ENCODE measurements at places on chromosomes 11 and 22. TPM values are rescaled to one million over a fixed set of nuclear protein-coding genes. Genes with fewer than 3 reads are reported as not detected.

- peak overlapping the region; percentile 30 for H3K27ac ChIP-seq
- H3K36me3 ChIP-seq = no peaks in the 10 kb centered on the region
- no peaks in the 10 kb centered on the region for H3K27me3 ChIP-seq
- peaks cover 6% of the 10 kb centered on the region for H3K4me1 ChIP-seq
These were observed 21.2 kb downstream of the SCGB1A1 start for GRCh38 chr11:62439785-62440602.

Gene CCDC73
- not detected for total RNA-seq

DNA sequence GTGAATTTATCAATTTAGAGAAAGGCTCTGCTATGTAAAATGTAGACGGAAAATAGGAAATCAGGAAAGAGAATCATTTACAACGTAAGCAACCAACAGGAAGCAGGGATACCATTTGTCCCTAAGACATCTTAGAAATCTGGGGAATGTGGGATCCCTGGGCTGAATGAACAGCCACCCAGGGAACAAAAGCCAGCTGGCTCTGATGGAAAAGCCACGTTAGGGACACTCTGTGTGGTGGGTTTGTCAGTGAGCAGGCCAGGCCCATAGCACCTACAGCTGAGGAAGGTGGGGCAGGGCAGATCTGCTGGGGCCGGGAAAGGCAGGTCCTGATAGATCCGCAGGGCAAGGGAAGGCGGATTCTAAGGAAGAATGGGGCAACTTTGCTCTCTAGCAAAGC is 87.1 kb upstream of the CSNK2A3 start:
- H3K36me3 ChIP-seq = no peaks in the 10 kb centered on the region
- H3K27me3 ChIP-seq = no peaks in the 10 kb centered on the region
- H3K4me1 ChIP-seq = peaks cover 14% of the 10 kb centered on the region
- no peak overlapping the region for H3K4me3 ChIP-seq
- DNase-seq = no peak

DNA sequence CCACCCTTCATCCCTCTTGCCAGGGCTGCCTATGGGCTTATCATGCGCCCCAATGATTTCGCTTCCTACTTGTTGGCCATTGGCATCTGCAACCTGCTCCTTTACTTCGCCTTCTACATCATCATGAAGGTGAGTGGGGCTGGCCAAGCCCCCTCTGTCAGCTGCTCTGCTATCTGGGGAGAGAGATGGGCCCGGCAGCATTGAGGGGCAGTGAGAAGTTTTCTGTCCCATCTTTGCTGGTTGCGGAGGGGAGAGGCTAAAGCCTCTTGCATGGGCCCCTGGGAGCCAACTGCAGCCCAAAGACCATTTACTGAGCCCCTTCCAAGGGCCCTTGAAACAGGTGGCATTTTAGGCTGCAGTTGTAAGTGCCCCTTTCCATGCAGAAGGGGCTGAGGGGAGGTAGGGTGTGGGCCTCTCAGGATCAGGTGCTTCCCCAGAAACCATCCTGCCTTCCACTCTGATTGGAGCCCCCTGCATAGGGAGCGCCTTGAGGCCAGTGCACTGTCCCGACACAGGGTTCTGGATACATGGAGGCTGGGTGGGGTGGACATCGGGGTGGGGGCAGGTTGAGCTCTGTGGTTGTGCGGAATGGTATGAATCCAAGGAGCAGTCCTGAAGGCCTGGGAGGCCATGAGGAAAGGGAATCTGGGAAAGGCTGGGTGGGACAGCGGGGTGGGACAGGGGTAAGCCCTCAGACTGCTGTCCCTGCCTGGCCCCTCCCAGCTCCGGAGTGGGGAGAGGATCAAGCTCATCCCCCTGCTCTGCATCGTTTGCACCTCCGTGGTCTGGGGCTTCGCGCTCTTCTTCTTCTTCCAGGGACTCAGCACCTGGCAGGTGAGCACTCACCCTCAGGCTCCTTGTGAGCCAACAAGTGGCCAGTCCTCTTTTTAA is 5.8 kb upstream of the TAGLN start:
- no peak overlapping the region for H3K4me3 ChIP-seq
- no peaks in the 10 kb centered on the region for H3K4me1 ChIP-seq
- no peaks in the 10 kb centered on the region for H3K36me3 ChIP-seq
- no peaks in the 10 kb centered on the region for H3K27me3 ChIP-seq
- no peak overlapping the region for H3K27ac ChIP-seq

GRCh38 chr22:29997107-29997506 is 83.2 kb upstream of the HORMAD2 start:
- no peak overlapping the region for H3K27ac ChIP-seq
- no peaks in the 10 kb centered on the region for H3K27me3 ChIP-seq
- peaks cover 31% of the 10 kb centered on the region for H3K4me1 ChIP-seq

GRCh38 chr11:76119032-76119431 is 87.3 kb downstream of the WNT11 start:
- H3K36me3 ChIP-seq = no peaks in the 10 kb centered on the region
- no peak overlapping the region for H3K4me3 ChIP-seq
- DNase-seq = no peak
- H3K4me1 ChIP-seq = peaks cover 18% of the 10 kb centered on the region
- no peaks in the 10 kb centered on the region for H3K27me3 ChIP-seq

DNA sequence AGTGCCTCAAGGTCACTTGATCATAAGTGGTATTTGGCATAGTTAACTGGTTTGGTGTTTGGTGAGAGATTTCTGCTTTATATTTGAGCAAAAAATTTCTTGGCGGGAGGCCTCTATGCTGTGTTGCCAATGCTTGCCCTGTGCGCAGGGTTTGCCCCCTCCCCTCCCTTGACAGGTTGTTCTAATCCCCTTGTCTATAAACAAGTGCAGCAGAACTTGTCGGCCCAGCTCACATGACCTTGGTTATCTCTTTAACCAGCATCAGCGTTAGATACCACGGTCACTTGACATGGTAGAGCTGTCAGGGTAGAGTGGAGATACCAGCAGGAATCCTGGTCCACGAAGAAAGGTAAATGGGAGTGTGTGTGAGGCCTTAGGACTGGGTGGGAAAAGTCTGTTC is 35.6 kb downstream of the MARK2 start:
- H3K4me1 ChIP-seq = peaks cover 38% of the 10 kb centered on the region
- H3K36me3 ChIP-seq = peaks cover 10% of the 10 kb centered on the region
- no peak overlapping the region for H3K27ac ChIP-seq
- no peaks in the 10 kb centered on the region for H3K27me3 ChIP-seq
- no peak overlapping the region for H3K4me3 ChIP-seq
- DNase-seq = no peak

DNA sequence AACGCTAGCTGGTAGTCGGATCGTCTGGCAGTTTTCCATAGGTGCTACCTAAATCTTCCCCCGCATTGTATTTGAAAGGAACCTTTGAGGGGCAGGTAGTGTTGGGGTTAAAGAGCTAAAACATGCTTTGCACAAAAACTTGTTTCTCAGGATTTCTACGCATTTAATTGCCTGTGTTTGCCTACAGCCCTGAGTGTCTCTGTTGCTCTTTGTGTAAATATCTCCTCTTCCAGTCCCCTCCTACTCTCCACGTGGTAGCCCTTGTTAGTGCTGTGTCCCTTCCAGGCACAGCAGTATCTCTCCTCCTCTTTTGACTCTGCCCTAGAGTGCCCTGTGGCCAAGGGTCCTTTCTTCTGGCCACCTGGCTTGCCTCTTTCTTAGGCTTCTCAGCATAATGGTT is 81.7 kb downstream of the BARX2 start:
- DNase-seq = no peak
- H3K4me3 ChIP-seq = no peak overlapping the region
- H3K27ac ChIP-seq = no peak overlapping the region
- H3K36me3 ChIP-seq = no peaks in the 10 kb centered on the region
- H3K27me3 ChIP-seq = no peaks in the 10 kb centered on the region
- H3K4me1 ChIP-seq = no peaks in the 10 kb centered on the region

Gene DDI1
- total RNA-seq = not detected

DNA sequence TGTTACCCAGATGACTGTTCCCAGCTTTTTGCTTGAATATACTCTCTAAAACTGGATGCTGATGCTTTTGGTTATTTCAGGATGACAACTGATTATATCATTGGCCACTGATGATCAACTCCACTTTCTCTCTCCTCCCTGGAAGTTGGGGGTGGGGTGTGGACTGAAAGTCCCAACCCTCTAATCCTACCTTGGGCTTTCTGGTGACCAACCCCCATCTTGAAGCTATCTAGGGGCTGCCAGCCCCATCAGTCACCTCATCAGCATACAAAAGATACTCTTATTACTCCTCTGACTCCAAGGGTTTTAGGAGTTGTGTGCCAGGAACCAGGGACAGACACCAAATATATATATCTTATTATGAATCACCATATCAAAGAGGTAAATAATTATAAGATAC is 69.3 kb downstream of the SLC25A17 start:
- no peaks in the 10 kb centered on the region for H3K36me3 ChIP-seq
- H3K4me3 ChIP-seq = no peak overlapping the region
- DNase-seq = no peak

Gene OR4D5
- total RNA-seq = not detected

- DNase-seq = no peak
- H3K36me3 ChIP-seq = no peaks in the 10 kb centered on the region
- no peaks in the 10 kb centered on the region for H3K4me1 ChIP-seq
- H3K4me3 ChIP-seq = no peak overlapping the region
These were observed 17.7 kb downstream of the LRRC10B start for GRCh38 chr11:61526229-61526628.

GRCh38 chr11:75333807-75334140 is 17.7 kb downstream of the ARRB1 start:
- H3K27me3 ChIP-seq = no peaks in the 10 kb centered on the region
- H3K27ac ChIP-seq = no peak overlapping the region
- DNase-seq = no peak

- DNase-seq = no peak
- H3K4me3 ChIP-seq = no peak overlapping the region
- H3K27me3 ChIP-seq = no peaks in the 10 kb centered on the region
- no peaks in the 10 kb centered on the region for H3K4me1 ChIP-seq
- no peak overlapping the region for H3K27ac ChIP-seq
- no peaks in the 10 kb centered on the region for H3K36me3 ChIP-seq
These were observed 56.8 kb upstream of the FGF3 start for GRCh38 chr11:69876013-69876412.

- no peaks in the 10 kb centered on the region for H3K27me3 ChIP-seq
- no peak overlapping the region for H3K4me3 ChIP-seq
- H3K27ac ChIP-seq = no peak overlapping the region
- DNase-seq = no peak
- H3K36me3 ChIP-seq = no peaks in the 10 kb centered on the region
These were observed 325.4 kb downstream of the BRD1 start for GRCh38 chr22:49502126-49502826.

DNA sequence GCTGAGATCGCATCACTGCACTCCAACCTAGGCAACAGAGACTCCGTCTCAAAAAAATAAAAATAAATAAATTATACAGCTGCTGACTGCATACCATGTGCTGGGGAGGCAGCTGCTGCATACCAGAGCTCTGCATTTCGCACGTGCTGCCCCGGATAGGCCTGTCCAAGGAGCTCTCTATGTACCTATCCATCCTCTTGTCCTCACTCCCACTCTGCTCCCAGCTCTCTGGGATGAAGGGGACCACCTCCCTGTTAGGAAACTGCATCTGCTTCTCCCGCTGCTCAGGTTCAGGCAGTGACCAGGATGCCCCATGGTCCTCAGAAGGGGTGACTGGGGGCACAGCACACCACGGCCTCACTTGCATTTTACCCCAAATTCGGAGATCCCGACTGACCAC is 302.3 kb downstream of the BRD1 start:
- DNase-seq = no peak
- no peak overlapping the region for H3K27ac ChIP-seq
- no peak overlapping the region for H3K4me3 ChIP-seq
- H3K4me1 ChIP-seq = no peaks in the 10 kb centered on the region
- peaks cover under 1% of the 10 kb centered on the region for H3K27me3 ChIP-seq

- H3K4me3 ChIP-seq = no peak overlapping the region
- H3K4me1 ChIP-seq = peaks cover 5% of the 10 kb centered on the region
- no peaks in the 10 kb centered on the region for H3K36me3 ChIP-seq
These were observed 4.8 kb downstream of the CCDC88B start for GRCh38 chr11:64344787-64345186.

DNA sequence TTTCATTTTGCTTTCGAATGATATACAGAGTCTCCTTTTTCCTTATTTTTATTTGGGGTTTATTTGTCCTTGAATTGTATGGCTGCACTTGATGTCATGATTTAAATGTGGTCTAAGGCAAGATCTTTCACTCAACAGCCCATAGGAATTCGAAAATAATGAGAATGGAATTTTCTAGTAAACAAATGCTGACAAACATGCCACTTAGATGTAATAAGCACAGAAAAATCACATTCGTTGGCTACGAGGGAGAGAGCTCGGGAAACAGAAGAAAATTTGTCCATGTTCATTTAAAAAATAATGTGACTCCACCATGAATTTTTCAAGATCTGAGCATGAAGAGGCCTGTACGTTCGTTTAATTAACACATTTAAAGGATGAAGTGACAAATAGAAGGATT is 73.0 kb downstream of the BLID start:
- H3K27ac ChIP-seq = no peak overlapping the region
- no peak overlapping the region for H3K4me3 ChIP-seq
- no peak for DNase-seq
- H3K27me3 ChIP-seq = no peaks in the 10 kb centered on the region
- H3K4me1 ChIP-seq = no peaks in the 10 kb centered on the region

- no peak overlapping the region for H3K4me3 ChIP-seq
- no peaks in the 10 kb centered on the region for H3K36me3 ChIP-seq
- H3K27ac ChIP-seq = no peak overlapping the region
These were observed 1514.4 kb downstream of the BRD1 start for GRCh38 chr22:48313175-48313830.

DNA sequence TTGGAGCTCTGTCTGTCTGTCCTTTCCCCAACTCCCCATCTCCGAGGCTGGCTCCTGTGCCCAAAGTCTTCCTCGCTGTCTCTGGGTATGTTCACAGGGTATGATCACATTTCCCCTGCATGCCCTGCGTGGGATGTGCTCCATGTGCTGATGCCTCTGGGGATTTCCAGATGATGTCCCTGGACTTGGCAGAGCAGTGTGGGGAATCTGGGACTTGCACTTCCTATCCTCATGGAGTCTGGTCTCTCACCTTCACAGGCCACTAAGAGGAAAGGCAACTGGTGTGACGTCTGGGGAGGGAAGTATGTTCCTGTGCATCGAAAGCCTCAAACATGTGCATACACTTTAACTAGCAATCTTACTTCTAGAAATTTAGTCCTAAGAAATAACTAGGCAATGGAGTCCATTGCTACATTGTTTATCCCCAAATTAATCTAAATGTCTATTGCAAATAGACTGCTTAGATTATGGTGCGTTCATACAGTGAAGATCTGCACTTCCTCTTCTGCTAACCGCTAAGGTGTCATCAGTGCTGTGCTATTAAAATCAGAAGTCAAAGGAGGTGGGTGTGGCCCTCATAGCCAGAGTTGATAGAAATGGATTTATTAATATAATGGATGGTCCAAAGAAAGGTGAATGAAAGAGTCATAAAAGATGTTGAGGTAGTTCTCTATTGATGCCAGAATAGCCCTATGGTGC is 20.8 kb downstream of the TIMP3 start:
- peaks cover 22% of the 10 kb centered on the region for H3K4me1 ChIP-seq
- no peak overlapping the region for H3K27ac ChIP-seq
- no peak for DNase-seq
- H3K4me3 ChIP-seq = no peak overlapping the region
- no peaks in the 10 kb centered on the region for H3K36me3 ChIP-seq

Measured in psoas muscle (tissue), 8 donors.